ENCODE measurements at places on chromosomes 12 and 14.

DNA sequence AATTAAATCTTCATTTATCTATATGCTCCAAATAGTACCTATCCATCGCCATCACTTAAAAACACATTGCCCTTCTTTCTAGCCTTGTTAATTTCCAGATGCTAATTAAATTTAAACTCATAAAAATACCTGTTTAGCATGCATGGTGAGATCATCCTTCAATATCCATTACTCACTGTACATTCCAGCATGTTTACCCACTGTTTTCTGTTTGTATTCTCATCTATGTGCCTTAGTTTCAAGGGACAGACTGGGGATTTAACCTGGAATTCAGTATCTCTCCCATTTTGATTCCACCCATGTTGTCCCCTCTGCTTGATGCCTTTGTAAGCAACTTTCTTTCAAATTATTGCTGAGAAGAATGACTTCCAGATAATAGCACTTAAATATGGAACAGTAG, 208.0 kb downstream of the SPTSSA start:
- DNase-seq = no peak

GRCh38 chr12:32455607-32456071, 56.3 kb downstream of the FGD4 start:
- no peak for DNase-seq

DNA sequence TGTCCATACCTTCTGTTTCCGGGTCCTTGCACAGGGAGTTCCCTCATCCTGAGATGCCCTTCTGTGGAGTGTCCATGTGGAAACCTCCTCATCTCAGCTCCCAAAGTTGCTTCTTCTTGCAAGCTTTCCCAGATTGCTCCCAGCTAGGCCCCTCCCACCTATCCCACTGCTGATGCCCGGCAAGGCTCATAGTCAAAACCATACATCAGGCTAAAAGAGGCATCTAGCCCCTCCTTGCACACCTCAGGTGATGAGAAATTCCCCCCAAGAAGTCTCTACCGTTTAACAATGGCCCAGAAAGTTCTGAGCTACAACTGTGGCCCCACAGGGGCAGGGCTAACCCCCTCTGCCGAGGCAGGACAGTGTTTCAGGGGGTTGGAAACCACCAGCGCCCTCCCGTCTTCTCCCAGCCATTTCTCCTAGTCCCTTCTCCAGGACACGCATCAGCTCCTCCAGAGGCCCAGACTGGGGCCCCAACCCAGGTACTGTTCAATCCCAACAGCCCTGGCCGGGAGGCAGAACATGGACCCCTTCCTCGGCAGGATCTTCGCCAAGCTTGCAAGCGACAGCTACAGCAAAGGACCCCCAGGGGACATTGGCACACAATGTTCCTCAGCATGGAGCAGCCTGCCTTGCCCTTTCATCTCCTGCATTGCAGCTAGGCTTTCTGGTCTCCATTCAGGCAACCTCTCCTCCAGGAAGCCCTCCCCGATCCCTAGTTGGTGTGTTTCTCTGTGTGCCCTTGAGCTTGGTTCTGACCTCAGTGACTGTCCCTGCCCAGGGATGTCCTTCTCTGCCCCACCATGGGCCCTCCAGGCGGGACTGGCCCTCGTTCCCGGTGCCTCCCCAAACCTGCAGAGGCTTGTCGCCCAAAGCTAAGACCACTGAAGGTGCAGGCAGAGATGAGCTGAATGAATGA, 4.5 kb upstream of the BEGAIN start:
- DNase-seq = no peak

- peak; percentile 37 for DNase-seq
Observed at GRCh38 chr12:103780093-103780440, 61.0 kb downstream of the NT5DC3 start.

- DNase-seq = no peak
Observed at GRCh38 chr14:70595443-70596185, 4.8 kb downstream of the MED6 start.

GRCh38 chr12:20063116-20063515, 305.2 kb upstream of the PDE3A start:
- DNase-seq = no peak

GRCh38 chr12:4112290-4112689, 161.3 kb upstream of the CCND2 start:
- DNase-seq = no peak

GRCh38 chr12:14239350-14239934, 126.0 kb upstream of the ATF7IP start:
- DNase-seq = no peak

GRCh38 chr12:91772411-91772810, 373.2 kb downstream of the BTG1 start:
- no peak for DNase-seq

GRCh38 chr12:6765634-6766581, at the start of gene PTMS:
PTMS (plus strand) TSS chr12:6766363; CDS start chr12:6766706, 343 bp downstream.
- peak; percentile 73 for DNase-seq

DNA sequence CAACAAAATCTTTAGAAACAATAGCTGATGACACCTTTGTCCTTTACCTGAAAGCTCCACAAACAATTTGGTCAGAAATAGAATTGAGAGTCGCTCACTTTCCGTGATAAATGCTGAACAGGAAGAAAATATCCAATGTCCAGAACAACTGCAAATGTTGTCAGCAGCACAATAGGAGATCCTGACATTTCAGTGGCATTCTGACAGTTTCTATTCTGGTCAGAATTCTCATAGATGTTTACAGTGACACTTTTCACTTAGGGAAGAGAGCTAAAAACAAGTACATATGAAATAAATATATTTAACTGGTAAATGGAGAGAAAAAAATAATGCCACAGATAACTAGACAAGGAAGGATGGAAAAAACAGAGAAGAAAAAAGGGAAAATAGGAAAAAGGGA, 39.1 kb downstream of the MAGOHB start:
- DNase-seq = no peak

- DNase-seq = no peak
Observed at GRCh38 chr12:109696485-109697269, 16.9 kb upstream of the FAM222A start.

- no peak for DNase-seq
Observed at GRCh38 chr12:125100551-125101434, 35.6 kb downstream of the AACS start.

GRCh38 chr12:97466000-97466399, 3.4 kb downstream of the RMST start:
- no peak for DNase-seq

DNA sequence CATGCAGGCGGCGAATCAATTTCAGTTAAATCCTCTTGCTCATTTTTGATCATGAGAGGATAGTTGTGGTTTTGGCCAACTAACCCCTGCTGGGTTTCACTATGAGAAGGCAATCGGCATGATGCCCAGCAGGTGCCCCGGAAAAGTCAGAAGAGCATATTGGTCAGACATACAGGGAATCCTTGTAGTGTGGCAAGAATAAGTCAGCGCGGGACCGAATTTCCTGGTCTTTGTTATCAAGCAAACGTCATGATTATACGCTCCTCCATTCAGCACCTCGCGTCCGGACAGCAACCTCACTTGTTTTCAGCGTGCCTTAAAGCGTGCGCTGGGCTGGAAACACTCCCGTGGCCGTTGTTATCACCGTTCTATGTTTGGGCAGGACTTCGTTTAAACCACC, 1.8 kb downstream of the TBC1D30 start:
- DNase-seq = peak; percentile 15

DNA sequence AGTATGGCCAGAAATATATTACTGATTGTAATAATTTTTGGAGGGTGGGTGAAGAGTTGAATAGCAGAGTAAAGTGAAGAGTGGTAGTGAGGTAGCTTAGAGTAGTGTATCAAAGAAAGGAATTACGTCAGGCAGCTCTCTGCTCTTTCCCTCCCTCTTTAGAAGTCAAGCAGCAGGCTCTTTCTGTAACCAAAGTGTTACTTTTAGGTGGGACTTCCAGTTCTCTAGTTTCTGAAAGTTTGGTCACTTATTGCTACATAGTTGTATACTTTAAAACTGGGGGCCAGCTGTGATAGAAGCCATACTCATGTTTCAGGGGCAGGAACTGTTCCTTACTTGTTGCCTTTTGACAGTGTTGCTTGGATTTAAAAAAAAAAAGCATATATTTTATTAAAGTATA, 30.6 kb downstream of the ATF7IP start:
- no peak for DNase-seq

GRCh38 chr12:113853491-113853890, 112.6 kb downstream of the RBM19 start:
- DNase-seq = no peak

DNA sequence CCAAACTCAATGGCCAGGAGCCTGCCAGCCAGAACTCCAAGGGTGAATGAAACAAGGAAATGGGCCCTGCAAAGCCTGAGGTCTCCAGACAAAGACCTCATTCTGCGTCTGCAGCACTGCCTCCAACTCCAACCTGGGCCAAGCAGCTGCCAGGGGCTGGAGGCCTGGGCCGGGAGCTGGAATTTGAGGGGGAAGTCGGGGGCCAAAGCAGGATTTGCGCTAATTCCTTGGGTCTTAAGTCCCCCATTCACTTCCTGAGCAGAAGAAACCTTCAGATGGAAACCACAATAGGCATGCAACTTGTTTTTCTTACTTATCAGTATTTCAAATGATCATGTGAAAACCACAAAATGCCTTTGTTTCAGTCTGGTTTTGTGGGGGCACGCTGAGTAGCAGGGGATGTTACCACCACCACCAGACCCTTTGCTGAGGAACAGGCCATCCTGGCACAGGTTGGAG, 23.0 kb upstream of the TC2N start:
- no peak for DNase-seq

- no peak for DNase-seq
Observed at GRCh38 chr14:53620317-53620716, 336.3 kb downstream of the BMP4 start.

- no peak for DNase-seq
Observed at GRCh38 chr12:112241176-112241575, 115.8 kb downstream of the TRAFD1 start.

DNA sequence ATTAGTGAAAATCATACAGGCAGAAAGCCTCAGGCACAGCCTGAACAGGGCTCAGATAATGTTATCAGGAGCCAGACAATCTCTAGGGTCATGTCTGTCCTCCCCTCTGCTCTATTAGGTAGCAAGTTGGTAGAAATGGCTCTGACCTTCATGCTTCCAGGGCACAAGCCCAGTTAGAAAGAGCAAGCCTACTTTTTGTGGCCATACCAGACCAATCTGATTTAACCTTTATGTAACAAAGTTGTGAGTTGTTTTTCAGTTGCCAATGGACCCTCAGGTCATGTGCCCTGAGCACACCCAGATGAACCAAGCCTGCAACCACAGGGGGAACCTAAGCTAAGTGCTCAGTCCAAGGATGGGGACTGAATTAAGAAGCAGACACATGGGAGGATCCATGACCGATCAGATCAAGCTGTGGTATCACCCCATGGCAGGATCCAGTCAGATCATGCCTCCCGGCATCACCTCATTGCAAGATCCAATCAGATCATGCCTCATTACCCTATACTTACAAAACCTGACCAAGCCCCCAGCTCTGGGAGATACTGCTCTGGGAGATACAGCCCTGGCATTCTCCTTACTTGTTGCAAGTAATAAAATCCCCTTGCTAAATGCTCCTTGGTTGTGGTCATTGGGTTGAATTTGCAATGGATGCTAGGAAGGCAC, 18.8 kb upstream of the HIGD1C start:
- no peak for DNase-seq

DNA sequence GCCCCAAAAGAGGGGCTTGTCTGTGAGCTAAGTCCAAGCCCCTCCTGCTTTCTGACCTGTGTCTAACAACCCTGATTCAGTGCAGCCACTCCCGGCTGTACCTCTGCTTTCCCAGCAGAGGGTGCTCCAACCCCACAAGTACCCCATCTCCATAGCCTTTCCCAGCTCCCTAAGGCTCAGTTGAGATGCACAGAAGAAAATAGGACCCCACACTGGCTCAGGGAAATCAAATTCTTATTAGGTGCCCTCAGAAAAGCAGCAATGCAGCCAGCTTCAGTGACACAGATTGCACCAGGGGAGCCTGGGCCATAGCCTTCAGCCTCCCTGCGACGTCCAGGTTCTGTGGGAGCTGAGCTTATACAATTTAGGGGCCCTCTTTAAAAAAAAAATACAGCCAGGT, 49.9 kb downstream of the LRRC74A start:
- peak; percentile 35 for DNase-seq

DNA sequence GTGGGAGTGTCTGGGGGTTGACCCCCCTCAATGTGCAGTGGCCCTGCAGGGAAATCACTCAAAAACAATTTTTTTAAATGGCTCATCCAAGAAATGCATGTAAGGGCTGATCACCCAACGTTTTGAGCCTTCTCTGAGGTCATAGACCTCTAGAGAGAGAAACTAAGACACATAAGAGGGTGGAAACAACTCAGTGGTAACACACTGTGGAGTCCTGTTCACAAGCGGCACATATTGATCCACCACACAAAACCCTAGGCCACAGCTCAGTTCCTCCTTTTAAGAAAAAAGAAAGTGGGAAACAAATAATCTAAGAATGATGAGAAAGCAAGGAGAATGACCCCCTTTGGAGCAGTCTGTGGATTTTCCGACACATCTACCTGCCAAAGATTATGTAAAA, 83.0 kb upstream of the METAP2 start:
- no peak for DNase-seq

GRCh38 chr12:22974865-22975264, 349.9 kb downstream of the ETNK1 start:
- DNase-seq = peak; percentile 89

- DNase-seq = no peak
Observed at GRCh38 chr14:33279865-33280264, 341.2 kb downstream of the NPAS3 start.

DNA sequence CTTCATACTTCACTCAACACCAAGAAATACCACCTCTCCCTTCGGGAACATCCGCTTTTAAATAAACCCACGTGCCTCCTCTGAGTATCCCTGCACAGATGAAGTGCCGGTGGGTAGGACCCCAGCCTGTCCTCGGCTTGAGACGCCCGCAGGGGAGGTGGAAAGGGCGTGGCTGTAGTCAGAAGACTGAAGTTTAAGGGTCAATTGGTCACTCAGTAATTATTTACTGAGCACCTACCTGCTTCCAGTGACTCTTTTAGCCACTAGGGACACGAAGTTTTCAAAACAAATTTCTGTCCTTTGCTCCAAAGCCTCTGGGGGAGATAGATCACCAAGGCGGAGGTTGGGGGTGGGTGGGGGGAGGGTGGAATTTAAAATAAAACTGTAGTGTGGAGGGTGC, 309.4 kb downstream of the VRK1 start:
- no peak for DNase-seq

GRCh38 chr12:65911321-65911720, 87.0 kb downstream of the HMGA2 start:
- DNase-seq = no peak

DNA sequence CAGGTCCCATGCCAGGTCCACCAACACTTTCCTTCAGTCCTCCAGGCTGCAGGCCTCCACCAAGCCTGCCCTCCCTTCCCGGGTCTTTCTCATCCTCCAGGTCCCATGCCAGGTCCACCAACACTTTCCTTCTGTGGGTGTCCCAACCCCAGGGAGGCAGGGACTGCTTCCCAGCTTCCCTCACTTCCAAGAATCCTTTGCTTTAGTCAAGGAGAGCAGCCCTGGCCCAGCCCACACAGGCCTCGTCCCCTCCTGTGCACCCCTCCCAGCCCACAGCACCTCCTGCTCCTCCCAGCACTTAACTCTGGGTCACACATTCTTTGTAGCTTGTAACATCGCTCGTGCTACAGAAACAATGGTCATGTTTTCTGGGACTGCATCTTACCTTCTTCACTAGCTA, 72.9 kb downstream of the TESC start:
- no peak for DNase-seq

- DNase-seq = no peak
Observed at GRCh38 chr14:66624336-66624937, 116.5 kb downstream of the GPHN start.

Measured in non-pigmented ciliary epithelial cell (primary cell).